ENCODE measurements at places on chromosomes 6 and 20.

- DNase-seq: no peak
Measured at GRCh38 chr6:96792561-96793190, 44.6 kb downstream of the GPR63 start.

GRCh38 chr6:49097116-49097515 is 365.9 kb downstream of the MMUT start:
- no peak for DNase-seq

DNA sequence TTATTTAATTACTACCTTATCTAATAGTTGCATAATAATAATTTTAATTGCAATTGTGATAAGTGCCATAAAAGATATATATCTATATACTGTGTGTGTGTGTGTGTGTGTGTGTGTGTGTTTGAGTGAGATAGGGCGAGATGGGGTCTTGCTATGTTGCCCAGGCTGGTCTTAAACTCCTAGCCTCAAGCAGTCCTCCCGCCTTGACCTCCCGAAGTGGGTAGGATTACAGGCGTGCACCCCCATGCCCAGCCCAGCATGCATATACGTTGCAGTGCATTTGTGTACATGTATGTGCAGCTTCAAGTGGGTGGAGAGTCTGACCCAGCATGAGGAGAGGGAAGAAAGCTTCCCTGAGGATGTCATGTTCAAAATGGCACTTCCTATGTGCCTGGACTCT is 4.6 kb upstream of the RIMS4 start:
- DNase-seq: no peak

DNA sequence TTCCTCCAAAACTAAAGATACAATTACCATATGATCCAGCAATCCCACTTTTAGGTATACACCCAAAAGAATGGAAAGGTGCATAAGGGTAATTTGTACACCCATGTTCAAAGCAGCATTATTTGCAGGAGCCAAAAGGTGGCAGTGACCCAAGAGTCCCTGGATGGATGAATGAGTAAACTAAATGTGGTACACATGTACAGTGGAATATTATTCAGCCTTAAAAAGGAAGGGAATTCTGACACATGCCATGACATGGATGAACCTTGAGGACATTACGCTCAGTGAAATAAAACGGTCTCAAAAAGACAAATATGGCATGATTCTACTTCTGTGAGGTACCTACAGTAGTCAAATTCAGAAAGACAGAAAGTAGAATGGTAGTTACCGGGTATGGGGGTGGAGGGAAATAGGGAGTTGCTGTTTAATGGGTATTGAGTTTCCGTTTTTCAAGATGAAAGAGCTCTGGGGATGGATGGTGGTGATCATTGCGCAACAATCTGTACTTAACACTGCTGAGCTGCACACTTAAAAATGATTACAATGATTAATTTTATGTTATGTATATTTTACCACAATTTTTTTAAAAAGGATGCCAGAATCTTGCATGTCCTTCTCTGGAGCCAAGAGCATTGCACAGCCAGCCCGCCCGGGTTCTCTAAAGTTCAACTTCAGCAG is 518.9 kb upstream of the JARID2 start:
- no peak for DNase-seq

DNA sequence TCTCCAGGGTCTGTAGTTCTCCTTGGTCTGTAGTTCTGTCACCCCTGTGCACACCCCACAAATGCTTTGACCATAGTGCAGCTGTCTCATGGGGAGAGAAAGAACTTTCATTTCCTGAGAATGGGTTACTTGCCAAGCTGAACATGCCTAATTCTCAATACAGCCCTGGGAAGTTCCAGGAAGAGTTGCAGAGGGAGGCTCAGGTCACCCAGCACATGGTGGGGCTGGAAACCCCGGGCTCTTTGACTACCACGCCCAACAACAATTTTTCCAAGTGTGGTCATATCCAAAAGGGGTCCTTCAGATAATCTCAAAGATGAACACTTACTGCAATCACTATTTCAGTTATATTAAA is 2.2 kb upstream of the PTPRA start:
- no peak for DNase-seq

GRCh38 chr6:88870717-88871330 is 92.6 kb downstream of the RNGTT start:
- DNase-seq: peak; percentile 21

DNA sequence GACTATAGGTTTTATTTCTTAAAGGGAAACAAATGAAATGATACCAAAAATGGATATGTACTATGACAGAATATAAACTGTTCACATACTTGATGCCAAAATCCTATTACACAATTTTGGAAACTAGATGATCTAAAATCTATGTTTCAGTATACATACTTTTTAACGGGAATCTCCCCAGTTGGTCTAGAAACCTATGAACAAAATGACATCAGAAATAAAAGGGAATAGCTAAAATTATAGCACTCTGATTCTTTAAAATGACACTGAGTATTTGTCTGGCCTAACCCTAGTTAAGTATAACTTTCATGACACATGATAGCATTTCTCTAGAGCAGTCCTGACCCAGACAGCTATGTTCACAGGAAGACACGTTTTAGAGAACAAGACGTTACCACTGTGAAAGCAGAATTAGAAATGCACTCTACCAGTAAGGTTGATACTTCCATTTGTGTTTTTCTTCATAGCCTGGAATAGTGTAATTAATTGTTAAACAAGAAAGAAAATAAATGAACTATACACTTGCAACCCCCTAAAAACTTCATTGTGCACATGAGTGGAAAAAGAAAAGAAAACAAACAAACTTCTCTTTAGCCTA is 3.3 kb downstream of the OSER1 start:
- no peak for DNase-seq

DNA sequence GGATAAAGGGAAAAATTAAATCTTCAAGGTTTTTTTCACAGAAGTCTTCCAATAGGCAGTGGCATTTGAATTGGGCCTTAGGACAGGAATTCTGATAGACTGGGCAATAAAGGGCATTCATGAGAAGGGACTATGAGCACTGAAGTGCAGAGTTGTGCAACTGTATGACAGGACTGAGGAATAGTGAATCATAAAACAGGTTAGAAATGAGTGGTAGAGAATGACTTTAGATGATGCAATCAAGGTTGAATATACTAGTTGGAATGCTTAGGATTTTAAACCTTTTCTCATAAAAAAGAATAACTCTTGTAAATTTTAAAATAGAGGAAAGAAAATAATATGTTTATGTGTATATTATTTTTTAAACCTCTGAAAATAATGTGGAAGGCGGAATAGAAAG is 944.7 kb downstream of the PHF3 start:
- DNase-seq: peak; percentile 1

DNA sequence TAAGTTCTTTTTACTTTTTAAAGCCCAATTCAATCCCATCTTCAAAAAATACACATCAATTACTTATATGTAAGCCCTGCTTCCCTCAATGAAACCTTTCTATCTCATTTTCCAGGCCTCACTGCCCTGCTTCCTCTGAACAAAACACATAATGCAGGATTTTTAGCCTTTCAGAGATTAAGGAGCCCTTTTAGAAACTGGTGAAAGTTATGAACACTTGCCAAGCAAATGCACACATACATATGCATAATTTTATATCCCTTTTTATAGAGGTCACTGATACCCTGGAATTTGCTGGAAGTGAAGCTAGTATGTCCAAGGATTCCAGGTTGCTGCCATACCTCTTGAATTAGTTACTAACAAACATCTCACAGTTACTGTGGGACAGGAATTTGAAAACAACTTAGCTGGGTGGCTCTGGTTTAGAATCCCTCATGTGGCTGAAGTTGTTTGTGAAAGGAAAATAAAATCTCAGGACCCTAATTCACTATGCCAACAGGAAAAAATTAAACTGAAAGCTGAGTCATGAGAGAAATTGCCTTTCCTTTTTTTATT is 75.8 kb downstream of the UBE3D start:
- no peak for DNase-seq

DNA sequence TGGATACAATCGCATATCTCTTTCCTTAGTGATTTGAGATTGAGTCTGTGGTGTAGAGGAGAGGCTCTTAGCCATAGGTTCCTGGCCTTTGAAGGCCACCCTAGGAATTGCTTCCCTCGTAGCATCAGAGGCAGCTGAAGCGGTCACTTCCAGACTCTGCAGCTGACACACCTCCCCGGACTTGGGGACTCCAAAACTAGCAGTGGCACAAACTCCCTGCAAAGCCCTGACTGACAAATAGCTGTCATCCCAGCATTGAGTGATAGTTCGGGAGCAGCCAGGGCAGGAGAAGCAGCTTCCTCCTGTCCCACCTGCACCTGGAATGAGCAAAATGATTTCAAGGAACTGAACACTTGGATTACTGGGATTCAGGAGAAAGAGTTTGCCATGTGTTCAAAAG is 100.5 kb upstream of the QKI start:
- no peak for DNase-seq

- no peak for DNase-seq
Measured at GRCh38 chr6:89433252-89434149, 549 bp downstream of the ANKRD6 start.

GRCh38 chr6:111200350-111201243 is 113.3 kb downstream of the SLC16A10 start:
- no peak for DNase-seq

GRCh38 chr6:33996120-33996475 is 149.8 kb downstream of the GRM4 start:
- DNase-seq: no peak

DNA sequence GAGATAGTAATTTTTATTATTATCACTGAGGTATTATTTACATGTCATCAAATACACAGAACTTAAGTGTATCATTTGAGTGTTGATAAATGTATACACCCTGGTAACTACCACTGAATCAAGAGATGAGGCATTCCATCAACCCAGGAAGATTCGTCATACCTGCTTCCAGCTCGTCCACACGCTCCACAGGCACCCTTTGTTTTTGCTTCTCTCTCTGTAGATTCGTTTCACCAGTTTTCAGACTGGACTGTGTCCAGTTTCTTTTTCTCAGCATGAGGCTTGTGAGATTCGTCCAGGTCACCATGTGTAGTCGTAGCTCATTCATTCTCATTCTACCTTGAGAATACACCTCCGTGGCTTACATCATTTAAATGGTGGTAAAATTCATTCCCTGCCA is 64.5 kb downstream of the BFSP1 start:
- DNase-seq: no peak

GRCh38 chr6:84089552-84089951 is 56.0 kb downstream of the MRAP2 start:
- DNase-seq: no peak

GRCh38 chr6:85058806-85059205 is 294.4 kb upstream of the TBX18 start:
- DNase-seq: no peak

- DNase-seq: peak; percentile 19
Measured at GRCh38 chr20:2742934-2743559, 50.5 kb downstream of the EBF4 start.

GRCh38 chr6:53411451-53411850 is 62.7 kb upstream of the ELOVL5 start:
- DNase-seq: peak; percentile 61

DNA sequence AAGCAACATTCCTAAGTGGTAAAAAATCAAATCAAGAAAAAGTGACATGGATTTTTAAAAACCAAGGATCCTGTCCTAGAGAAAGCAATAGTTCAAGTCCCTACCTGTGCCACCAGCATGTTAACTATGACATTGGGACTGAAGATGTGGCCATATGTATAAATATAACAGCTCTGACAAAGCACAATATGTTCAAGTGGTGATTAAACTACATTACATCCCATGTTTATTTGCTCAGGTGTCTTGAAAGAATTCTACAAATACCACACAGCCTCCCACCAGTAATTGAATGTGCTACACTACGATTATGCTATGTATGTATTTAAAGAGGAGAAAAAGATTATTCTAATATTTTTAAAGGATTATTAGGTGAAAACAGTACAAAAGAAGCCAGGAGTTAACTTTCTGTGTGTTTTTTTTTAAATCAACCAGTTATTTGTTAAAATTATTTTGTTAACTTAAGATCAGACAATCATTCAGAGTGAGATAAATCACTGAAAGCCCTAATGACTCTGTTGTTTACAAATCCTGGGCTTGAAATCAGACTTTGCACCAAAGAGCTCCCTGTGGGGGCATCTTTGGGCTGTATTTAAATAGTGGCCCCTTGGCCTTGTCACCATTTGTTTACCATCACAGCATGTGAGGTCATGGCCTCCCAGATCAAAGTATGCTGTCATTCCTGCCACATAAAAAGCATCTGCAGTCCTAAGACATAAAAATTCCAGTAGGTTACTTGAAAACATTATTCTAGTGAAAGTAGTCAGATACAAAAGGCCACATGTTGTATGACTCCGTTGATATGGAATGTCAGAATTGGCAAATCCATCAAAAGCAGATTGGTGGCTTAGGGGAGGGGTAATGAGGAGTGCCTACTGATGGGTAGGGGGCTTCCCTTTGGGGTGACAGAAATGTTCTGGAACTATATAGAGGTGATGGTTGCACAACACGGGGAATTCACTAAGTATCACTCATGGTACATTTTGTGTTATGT is 17.1 kb downstream of the TTLL2 start:
- DNase-seq: no peak

GRCh38 chr6:104356197-104356596 is 503.5 kb downstream of the HACE1 start:
- DNase-seq: no peak

DNA sequence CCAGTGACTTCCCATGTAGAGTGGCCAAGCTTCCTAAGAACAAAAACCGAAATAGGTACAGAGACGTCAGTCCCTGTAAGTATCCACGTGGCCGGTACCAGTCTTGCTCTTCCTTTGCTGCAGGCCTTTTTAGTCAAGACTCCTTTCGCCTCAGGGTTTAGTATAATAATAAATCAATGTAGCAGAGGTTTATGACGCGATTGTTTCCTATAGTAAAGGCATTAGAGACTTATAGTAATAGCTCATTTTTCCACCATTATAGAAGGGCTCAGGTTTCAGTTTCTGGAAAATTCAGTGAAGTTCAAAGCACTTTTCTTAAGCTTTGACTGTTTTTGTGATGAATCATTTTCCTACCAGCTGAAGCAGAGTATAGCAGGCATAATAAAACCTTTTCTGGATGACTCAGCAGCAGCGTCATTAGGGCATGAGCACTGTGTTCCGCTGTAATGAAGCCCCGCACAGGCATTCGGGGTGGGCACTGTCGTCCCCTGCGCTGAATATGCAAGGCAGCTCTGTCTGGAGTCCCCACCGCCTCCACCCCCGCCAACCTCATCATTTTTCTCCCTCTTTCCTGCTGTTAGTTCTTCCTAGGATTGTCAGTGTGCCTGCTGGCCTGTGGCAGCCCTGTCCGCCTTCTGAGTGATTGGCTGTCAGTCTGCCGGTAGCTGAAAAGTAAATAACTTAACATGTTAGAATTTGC is 51.3 kb downstream of the PTPN1 start:
- DNase-seq: peak; percentile 97

- DNase-seq: no peak
Measured at GRCh38 chr6:56491606-56492328, 150.9 kb downstream of the DST start.

Data from kidney epithelial cell (primary cell).